ENCODE measurements at places on chromosomes 1 and 21. TPM values are rescaled to one million over a fixed set of nuclear protein-coding genes. Genes with fewer than 3 reads are reported as not detected.

Gene OR2L2
- total RNA-seq, result not detected

Gene HPCAL4
- total RNA-seq, result 0.25 TPM

Gene CDCP2
- total RNA-seq, result not detected

Gene GOLPH3L
- 13.0 TPM for total RNA-seq

Gene SPATA1
- 0.71 TPM for total RNA-seq

Gene SDC3
- 8.2 TPM for total RNA-seq

Gene COL8A2
- 0.14 TPM for total RNA-seq

Gene TTC34
- total RNA-seq, result 0.04 TPM

Gene LCA5L
- total RNA-seq, result 1.6 TPM

Gene TCHHL1
- total RNA-seq, result not detected

Gene HRNR
- not detected for total RNA-seq

Gene HES2
- 5.2 TPM for total RNA-seq

Gene DNALI1
- total RNA-seq, result 0.02 TPM

Gene RAD54L
- total RNA-seq, result 10.4 TPM

Gene AIRE
- not detected for total RNA-seq

Gene ADAMTS4
- not detected for total RNA-seq

Gene ENAH
- total RNA-seq, result 114 TPM

Gene CLCA4
- not detected for total RNA-seq

Gene FAM72C
- total RNA-seq, result 5.7 TPM

Gene IGSF5
- total RNA-seq, result not detected

Gene AQP10
- not detected for total RNA-seq

Gene PGLYRP3
- total RNA-seq, result not detected

Gene NR0B2
- total RNA-seq, result 0.10 TPM

Gene CNKSR1
- total RNA-seq, result 0.35 TPM

Gene NCAM2
- not detected for total RNA-seq

Gene TATDN3
- total RNA-seq, result 15.2 TPM

Gene FCN3
- not detected for total RNA-seq

Gene FAM151A
- 0.34 TPM for total RNA-seq

Gene DMRTB1
- total RNA-seq, result not detected

Gene RORC
- total RNA-seq, result 0.04 TPM

Gene FGR
- not detected for total RNA-seq

Gene ABCA4
- total RNA-seq, result 0.18 TPM

Gene SPRR2E
- not detected for total RNA-seq

Gene RNF186
- not detected for total RNA-seq

Gene IQGAP3
- total RNA-seq, result 17.9 TPM

Gene LEFTY1
- 0.61 TPM for total RNA-seq

Gene SRGAP2C
- total RNA-seq, result 10.7 TPM

Gene KRTAP7-1
- not detected for total RNA-seq

Gene SUSD4
- total RNA-seq, result 0.67 TPM

All from A549 treated with dexamethasone at 1 μM for 4 hours (cell line).